ENCODE measurements at places on chromosomes 2 and 18.
A peak's percentile ranks its signal among the peaks of the same experiment; 100 is the strongest.

DNA sequence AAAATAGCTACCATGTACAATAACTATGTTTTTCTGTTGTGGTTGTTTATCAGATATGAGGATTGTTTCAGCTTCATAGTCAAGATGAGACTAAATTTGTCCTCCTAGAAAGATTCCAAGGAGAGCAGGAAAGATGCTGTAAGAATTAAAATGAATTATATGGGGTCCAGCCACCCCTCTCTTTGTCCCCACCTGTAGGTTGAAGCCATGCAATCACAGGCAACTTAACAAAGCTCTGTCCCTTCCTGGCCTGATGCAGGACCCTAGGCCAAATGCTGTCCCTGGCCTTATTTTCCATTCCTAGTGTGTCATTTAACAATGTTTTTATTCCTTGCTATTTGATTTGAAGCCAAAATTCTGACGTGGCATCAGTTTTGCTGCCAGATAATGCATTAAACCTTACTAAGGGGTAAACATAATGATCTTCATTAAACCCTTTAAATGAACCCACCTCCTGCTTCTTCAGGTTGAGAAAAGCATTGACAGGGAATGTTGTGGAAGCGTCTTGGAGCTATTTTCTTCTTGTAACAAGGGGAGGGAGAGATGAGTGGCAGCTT is 240.9 kb upstream of the ZNF521 start:
- no peak for DNase-seq

DNA sequence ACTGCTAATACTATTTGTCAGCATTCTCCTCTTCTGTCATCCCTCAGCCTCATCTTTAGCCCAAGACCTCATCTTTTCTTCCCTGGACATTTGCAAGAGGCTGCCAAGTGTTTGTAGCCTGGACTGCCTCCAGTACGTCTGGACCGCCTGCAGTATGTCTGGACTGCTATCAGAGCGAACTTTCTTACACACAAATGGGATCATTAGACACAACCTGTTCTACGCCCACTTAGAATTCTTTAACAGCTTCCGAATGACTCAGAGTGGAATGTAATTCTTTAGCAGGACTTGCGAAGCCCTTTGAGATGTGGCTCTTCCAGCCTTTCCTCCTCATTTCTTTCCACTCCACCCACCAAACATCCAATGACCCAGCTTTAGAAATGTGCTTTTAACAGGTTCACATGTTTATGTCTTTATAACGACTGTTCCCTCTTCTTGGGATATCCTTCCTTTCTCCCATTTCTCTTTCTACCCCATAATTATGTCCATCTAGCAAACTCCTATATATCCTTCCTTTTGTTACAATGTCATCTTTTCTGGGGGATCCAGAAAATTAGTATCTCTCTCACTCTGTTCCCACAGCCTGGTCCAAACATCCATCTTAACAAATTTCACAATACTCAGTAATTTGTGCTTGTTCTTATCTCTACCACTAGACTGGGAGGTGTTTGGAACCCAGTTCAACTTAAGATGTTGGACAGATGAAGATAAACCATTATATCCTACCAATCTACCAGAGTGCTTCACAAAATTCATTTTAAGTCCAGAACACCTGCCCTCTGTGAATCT is 171.3 kb upstream of the PGAP1 start:
- DNase-seq = peak; percentile 30

GRCh38 chr2:133674433-133675331 is 106.4 kb upstream of the NCKAP5 start:
- peak; percentile 74 for DNase-seq

- DNase-seq = no peak
These were observed 46.6 kb upstream of the XIRP2 start for GRCh38 chr2:166841679-166842078.

DNA sequence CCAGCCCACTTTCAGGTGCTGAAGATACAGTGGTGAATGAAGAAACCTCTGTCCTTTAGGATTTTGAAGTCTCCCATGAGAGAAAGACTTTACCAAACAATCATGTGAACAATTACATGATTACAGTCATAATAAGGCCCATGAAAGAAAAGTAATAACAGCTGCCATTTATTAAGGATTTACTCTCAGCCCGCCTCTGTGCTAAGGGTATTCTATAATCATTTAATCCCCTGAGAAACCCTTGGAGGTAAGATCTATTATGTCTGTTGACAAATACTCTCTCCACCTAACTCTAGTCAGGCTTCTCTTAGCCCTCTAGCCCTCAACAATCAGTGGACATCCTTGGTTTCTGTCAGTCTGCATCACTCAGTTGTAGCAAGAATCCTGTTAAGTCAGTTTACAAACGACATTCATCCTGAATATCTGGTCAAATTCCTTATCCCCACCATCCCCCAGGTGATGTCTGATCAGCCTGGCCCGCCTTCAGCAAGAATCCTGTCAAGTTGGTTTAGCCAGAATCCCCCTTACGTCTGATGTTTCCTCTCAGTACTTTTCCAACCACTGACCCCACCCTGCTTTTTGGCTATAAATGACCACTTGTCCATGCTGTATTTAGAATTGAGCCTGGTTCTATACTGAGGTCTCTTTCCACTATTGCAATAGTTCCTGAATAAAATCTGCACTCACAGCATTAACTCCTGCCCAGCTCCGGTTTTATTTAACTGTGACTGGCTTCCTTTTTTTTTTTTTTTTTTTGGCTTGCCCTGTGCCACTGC is 12.2 kb upstream of the SOCS6 start:
- no peak for DNase-seq

DNA sequence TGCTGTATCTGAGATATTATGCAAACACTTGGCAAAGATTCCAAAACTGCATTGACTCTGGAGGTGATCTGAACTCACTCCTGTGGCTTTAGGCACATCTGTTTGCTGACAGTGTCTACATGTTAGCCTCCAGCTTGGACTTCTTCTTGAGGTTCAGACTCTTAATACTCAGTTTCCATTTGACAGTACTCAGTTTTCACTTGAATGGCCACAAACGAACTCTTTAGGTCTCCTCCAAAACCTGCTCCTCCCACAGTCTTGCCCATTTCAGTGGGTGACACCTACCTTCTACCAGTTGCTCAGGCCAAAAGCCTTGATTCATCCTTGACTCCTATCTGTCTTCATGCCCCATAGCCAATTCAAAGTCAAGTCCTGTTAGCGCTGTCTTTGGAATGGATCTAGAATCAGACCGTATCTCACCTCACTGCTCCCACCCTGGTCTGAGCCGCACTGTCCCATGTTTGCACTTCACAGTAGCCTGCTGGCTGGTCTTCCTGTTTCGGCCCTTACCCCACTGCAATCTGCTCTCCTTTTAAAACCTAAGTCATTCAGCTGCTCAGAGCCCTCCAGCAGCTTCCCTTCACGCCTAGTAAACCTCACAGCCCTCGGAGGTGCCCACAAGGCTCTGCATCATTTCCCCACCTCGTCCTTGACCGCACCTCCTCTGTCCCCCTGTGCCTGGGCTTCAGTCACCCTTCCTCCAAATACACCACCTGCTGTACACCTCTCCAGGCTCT is 10.5 kb downstream of the ATG16L1 start:
- DNase-seq = no peak

DNA sequence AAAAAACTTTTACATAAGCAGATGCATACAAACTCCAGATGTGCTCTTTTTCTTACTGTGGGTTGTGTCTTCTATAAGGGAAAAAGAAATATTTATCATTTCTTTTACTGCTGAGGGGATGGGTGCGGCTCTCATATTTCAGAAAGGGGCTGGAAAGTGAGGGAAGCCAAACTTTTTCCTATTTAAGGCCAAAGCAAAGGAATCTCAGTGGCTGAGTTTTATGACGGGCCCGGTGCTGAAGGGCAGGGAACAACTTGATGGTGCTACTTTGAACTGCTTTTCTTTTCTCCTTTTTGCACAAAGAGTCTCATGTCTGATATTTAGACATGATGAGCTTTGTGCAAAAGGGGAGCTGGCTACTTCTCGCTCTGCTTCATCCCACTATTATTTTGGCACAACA is at the start of gene COL3A1:
COL3A1 (plus strand) TSS at position 210 of the 400 bp plus-strand sequence; CDS start at position 327, 117 bp downstream.
- DNase-seq = peak; percentile 91

- DNase-seq = no peak
These were observed 77.5 kb downstream of the EIF2AK3 start for GRCh38 chr2:88549616-88550292.

GRCh38 chr2:190094316-190094871 is 31.9 kb upstream of the MSTN start:
- DNase-seq = no peak

GRCh38 chr18:42229211-42230210 is 274.5 kb downstream of the PIK3C3 start:
- DNase-seq = no peak

- no peak for DNase-seq
These were observed 58.1 kb upstream of the MCFD2 start for GRCh38 chr2:46973673-46974072.

GRCh38 chr2:101402630-101403029 is 15.3 kb upstream of the CREG2 start:
- DNase-seq = no peak

GRCh38 chr2:158204741-158205165 is 103.1 kb downstream of the UPP2 start:
- DNase-seq = no peak

GRCh38 chr2:234081970-234082822 is 31.7 kb downstream of the SPP2 start:
- DNase-seq = no peak

- peak; percentile 41 for DNase-seq
These were observed 163.4 kb downstream of the LDLRAD4 start for GRCh38 chr18:13381944-13382365.

DNA sequence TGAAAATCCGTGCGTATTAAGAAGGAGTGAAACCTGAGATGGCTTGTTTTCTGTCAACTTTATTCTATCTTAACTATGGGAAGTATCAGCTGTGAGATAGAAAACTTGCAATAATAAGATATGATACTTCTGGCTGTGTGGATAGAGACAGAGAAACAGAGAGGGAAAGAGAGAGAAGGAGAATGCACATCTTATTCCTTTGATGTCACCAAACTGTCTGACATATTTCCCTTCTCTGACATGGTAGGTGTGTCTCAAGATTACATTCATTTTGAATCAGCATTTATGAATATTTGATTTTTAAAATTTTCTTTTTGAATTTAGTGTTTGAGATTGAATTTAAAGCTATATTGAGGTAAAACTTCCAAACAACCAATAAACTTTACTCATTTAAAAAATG is 69.4 kb downstream of the CDC42EP3 start:
- DNase-seq = no peak

DNA sequence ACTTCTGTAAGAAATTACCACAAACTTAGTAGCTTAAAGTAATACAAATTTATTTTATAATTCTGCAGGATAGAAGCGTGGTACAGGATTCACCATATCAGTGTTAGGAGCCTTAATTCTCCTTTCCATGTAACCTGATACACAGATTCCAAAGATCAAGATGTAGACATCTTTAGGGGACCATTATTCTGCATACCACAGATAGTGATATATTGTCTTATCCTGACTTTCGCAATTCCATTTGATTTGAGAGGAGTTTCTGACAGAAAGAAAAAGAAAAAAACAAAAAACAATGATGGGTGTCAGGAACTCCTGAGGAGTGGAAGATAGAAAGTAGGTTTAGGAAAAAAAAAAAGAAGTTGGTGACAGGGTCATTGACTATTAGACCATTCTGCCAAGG is 24.1 kb downstream of the KLHL23 start:
- no peak for DNase-seq

- DNase-seq = no peak
These were observed 14.8 kb downstream of the SPRED2 start for GRCh38 chr2:65417509-65418085.

DNA sequence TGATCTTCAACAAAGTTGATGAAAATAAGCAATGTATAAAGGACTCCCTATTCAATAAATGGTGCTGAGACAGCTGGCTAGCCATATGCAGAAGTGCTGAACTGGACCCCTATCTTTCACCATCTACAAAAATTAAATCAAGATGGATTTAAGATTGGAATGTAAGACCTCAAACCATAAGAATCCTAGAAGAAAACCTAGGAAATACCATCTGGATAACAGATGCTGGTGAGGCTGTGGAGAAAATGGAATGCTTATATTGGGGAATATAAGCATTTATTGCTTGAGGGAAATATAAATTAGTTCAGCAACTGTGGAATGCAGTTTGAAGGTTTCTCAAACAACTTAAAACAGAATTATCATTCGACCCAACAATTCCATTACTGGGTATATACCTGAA is 89.6 kb downstream of the GCA start:
- DNase-seq = no peak

DNA sequence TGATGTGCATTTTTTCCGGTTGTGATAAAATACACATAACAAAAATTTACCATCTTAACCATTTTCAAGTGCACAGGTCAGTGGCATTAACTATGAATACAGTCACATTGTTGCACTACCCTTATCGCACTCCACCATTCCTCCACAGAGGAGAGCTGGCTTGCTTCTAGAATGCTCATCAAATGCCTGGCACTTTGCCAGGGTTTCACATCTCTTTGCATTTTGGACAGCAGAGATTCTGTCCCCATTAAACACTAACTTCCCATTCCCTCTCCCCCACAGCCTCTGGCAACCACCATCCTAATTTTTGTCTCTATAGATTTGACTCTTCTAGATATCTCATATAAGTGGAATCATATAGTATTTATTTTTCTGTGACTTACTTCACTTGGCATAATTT is 165.0 kb downstream of the ASB1 start:
- DNase-seq = no peak
